Iris pigment epithelial cell (primary cell): ENCODE measurements at places on chromosomes 2 and 18.
A peak's percentile ranks its signal among the peaks of the same experiment; 100 is the strongest.

DNA sequence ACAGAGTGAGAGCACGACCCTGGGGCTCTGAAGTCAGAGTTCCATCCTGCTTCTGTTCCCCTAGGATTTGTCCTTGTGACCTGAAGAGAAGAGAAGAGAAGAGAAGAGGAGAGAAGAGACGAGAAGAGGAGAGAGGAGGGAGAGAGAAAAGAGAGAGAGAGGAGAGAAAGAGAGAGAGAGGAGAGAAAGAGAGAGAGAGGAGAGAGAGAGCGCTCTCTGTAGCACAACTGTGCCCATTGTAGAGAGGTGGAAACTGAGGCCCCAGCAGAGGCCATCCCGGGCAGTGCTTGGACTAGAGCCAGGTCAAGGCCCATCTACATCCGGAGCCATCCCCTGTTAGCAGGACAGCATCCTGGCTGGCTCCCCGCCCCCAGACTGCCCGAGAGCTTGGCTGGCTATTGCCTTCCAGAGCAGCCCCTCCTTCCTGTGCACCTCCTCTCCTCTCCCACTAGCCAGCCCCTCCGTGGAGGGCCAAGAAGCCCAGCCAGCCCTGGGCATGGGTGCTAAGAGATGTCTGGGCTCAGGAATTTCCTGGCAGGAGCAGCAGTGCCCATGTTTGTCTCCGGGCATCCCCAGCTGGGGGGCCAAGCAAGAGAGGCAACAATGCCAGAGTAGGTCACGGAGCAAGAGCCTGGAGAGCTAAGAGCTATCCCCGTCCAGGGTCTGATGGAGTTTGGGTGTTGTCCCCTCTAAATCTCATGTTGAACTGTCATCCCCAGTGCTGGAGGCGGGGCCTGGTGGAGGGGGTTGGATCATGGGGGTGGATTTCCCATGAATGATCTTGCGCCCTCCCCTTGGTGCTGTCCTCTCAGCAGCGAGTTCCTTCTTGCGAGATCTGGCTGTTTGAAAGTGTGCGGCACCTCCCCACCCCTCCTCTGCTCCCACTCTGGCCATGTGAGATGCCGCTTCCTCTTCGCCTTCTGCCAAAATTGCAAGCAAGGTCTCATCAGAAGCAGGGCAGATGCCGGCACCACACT, 18.2 kb upstream of the GPR55 start:
- DNase-seq: no peak

DNA sequence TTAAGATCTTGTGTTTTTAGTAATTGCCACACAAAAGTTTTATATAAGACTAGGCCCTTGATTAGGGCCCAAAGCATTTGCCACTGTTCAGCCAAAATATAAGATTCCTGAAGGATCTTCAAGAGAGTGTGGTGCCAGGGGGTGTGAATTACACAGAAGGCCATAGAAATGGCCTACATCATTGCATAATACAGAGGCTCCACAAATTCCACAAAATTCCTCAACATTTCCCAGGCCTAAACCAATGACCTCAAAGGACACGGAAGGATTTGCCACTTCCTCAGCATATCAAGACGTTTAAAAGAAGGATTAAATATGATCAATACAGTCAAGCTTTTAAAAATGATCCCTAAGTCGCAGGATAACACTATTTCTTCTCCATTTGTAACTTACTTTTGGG, 24.1 kb downstream of the COL6A3 start:
- no peak for DNase-seq

DNA sequence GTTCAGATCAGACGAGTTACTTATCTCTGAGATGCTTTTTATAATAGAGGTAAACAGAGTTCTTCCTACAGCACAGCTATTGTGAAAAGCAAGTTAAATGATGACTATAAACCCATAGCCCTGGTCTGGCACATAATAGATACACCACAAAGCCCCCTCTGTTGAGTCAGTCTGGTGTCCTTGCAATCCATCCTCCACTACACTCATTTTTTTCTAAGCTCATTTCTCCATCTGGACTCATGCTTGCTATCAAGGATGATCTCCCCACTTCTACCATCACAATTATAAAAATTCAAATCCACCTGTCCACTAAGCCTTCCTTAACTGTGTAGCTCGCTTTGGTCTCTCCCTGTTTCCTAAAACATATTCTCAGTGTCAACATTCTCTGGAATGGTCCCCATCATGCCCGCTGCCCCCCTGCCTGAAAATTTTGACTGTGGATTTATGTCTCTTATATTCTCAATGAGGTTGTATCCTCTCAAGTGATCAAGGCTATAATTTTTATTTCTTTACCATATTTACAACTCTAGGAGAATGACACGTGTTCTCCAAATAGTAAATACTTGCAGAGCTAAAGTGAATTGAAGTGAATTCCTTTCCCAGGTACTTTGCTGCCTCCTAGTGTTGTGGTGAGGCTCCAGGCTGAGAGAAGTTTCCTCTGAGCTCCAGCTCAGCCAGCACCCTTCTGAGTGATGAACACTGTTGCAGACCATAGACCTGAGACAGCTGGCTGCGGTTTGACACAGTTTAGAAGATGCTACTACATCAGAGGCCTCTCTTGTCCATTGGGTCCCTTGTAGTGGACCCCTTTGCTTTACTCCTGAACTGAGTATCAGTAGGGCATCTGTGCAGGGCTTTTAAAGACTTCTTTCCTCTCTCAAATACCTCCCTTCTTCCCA, 108.7 kb downstream of the DPP10 start:
- DNase-seq: peak; percentile 36

DNA sequence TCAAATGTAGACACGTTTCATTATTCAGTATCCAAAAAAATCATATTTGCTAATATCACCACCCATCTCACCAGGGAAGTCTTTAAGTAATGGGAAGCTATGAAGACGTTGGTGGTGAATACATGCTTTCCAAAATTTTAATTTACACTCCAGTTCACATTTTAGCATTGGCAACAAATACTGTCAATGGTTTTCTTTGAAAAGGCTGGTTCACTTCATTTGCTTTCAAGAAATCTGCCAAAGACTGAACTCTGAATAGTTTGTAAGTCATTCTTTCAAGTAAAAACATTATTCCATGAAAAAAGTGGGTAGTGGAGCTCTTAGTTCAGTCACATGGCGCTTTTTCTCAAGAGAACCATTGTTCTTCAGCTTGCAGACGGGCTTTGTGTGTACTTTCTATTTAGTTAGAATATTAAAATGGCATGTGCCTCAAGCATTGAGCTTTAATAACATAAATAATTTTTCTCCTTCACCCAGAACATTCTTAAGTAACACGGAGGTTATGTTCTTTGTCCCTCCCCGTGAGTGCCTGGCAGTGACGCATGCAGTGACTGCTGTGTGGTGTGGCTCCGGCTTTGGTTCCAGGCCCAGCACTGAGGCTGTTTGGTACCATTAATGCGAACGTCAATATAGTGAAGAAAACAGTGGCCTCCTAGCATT, 300.0 kb upstream of the HDAC4 start:
- no peak for DNase-seq

GRCh38 chr18:34977838-34978532, 63.2 kb upstream of the MAPRE2 start:
- DNase-seq: no peak

GRCh38 chr2:9565436-9566153, 10.0 kb upstream of the ADAM17 start:
- DNase-seq: peak; percentile 97
